ENCODE measurements at places on chromosomes 11 and 22. TPM values are rescaled to one million over a fixed set of nuclear protein-coding genes. Genes with fewer than 3 reads are reported as not detected.

Gene TCN1
- 1.8 TPM for total RNA-seq

Gene SLC17A6
- total RNA-seq, result not detected

Gene NCAPH2
- 41.5 TPM for total RNA-seq

Gene PAK1
- 29.1 TPM for total RNA-seq

Gene DKK3
- total RNA-seq, result 59.5 TPM

Gene SCARF2
- total RNA-seq, result 12.3 TPM

Gene SOX6
- 47.3 TPM for total RNA-seq

Gene ART1
- 0.31 TPM for total RNA-seq

Gene GTSE1
- 0.94 TPM for total RNA-seq

Gene TKFC
- total RNA-seq, result 64.6 TPM

Gene PGA5
- total RNA-seq, result 0.35 TPM

Gene FAM111A
- total RNA-seq, result 42.2 TPM

Gene CBLIF
- total RNA-seq, result not detected

Gene TMEM121B
- 1.2 TPM for total RNA-seq

Gene DEPDC7
- 2.4 TPM for total RNA-seq

Gene ZNF214
- 5.9 TPM for total RNA-seq

Gene CCDC116
- 0.22 TPM for total RNA-seq

Gene OR51B2
- not detected for total RNA-seq

Gene PANX2
- 1.0 TPM for total RNA-seq

Gene BTBD18
- total RNA-seq, result not detected

Gene CXCR5
- 1.1 TPM for total RNA-seq

Gene CCDC73
- total RNA-seq, result 0.25 TPM

Gene PRRG4
- 18.4 TPM for total RNA-seq

Gene SHISAL1
- total RNA-seq, result 1.1 TPM

Gene BDNF
- 0.31 TPM for total RNA-seq

Gene HTR3B
- total RNA-seq, result 0.16 TPM

Gene GPR83
- 0.28 TPM for total RNA-seq

Gene SCT
- total RNA-seq, result not detected

Gene PARVA
- 80.3 TPM for total RNA-seq

Gene IL18BP
- 19.5 TPM for total RNA-seq

Gene TNNT3
- total RNA-seq, result 0.60 TPM

Gene APOL5
- not detected for total RNA-seq

Gene MUC6
- total RNA-seq, result 3.0 TPM

Gene MMP3
- total RNA-seq, result 0.44 TPM

Gene THY1
- 17.5 TPM for total RNA-seq

Gene TMPRSS5
- 0.60 TPM for total RNA-seq

Gene HEPN1
- not detected for total RNA-seq

Gene TMEM80
- 38.6 TPM for total RNA-seq

Gene SLC7A4
- 0.57 TPM for total RNA-seq

All from kidney (tissue), 22 donors.